ENCODE measurements at places on chromosomes 2 and 18.

- no peak for DNase-seq
Observed at GRCh38 chr2:121634354-121635307, 14.6 kb downstream of the CLASP1 start.

DNA sequence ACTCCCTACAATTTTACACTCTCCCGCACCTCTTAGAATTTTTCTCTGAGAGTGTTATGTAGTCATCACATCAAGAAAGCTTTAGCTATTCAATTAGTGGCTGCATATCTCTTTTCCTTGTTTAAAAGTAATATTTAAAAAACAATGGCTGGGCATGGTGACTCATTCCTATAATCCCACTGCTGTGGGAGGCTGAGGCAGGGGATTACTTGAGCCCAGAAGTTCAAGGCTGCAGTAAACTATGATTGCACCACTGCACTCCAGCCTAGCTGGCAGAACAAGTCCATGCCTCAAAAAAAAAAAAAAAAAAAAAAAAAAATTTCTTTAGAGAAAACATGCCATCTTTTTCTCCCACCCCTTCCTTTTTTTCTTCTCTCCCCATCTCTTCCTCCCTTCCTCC, 44.3 kb downstream of the AQP4 start:
- no peak for DNase-seq

DNA sequence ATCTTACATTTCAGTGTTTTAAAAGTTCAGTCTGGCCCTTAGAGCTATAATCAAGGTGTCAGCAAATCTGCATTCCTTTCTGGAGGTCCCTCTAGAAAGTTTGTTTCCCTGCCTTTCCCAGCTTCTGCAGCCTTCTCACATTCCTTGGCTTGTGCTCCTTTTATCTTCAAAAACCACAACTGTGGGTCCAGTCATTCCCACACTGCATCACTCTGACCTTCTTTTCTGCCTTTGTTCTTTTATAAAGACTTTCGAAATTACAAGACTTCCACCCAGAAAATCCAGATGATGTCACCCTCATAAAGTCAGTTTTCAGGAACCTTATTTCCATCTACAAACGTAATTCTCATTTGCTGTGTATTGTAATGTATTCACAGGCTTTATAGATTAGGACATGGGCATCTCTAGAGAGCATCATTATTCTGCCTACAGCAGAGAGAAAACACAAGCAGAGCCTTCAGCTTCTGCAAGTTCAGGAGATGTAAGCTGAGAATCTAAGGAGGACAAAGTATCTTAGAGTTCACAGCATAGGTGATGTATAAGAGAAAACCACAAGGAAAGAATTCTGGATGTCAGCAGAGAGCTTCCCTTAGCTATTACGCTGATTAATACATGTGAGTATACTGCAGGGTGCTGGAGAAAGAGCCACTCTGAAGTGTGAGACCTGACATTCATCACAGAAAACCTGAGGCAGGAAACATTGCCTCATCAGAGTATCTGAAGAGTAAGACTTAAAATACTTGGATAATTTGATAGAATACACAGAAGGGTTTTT, 1100.2 kb downstream of the CBLN2 start:
- DNase-seq = no peak

- no peak for DNase-seq
Observed at GRCh38 chr2:190180313-190181122, 118.0 kb upstream of the MSTN start.

DNA sequence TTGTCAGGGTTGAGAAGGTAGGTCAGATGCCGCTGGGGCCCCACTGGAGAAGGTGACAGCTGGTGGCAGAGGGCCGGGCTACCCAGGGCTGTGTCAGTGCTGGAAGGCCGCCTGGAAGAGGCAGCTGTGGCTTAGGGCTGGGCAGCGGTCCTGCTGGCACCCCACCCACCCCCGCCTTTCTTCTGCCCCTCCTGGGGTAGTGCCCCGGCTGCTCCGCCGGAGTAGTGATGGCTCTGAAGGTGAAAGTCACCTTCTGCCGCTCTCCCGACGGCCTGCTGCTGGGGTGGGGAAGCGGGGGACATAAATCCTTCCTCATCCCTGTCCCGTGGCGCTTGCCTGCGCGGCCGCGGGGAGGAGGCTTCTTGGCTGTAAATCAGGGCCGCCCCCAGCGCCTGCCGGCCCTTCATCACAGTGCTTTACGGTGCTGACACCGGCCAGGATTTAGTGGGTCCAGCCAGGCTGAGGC, 332.2 kb downstream of the DYSF start:
- no peak for DNase-seq
